Activated CD4-positive, alpha-beta T cell treated with anti-CD3 and anti-CD28 coated beads for 24 hours (primary cell): ENCODE measurements at places on chromosomes 7 and 10.

DNA sequence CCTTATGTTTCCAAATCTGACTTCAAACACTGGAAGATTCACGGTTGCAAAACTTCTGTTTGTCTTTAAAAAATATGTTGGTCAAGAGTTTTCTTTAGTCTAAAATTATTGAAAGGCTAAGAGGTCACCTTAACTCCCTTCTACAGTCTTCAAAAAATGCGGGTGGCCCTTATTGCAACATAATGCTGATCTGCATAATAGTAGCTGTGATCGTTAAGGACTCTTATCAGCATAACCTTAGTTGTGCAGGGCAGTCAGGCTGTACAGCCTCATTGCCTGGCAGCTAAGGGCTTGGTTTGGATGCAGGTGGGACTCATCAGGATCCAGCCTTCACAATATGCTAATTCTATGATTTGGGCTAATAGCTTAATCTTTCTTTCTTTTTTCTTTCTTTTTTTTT, 15.0 kb downstream of the KIAA1217 start:
- no peak for DNase-seq

DNA sequence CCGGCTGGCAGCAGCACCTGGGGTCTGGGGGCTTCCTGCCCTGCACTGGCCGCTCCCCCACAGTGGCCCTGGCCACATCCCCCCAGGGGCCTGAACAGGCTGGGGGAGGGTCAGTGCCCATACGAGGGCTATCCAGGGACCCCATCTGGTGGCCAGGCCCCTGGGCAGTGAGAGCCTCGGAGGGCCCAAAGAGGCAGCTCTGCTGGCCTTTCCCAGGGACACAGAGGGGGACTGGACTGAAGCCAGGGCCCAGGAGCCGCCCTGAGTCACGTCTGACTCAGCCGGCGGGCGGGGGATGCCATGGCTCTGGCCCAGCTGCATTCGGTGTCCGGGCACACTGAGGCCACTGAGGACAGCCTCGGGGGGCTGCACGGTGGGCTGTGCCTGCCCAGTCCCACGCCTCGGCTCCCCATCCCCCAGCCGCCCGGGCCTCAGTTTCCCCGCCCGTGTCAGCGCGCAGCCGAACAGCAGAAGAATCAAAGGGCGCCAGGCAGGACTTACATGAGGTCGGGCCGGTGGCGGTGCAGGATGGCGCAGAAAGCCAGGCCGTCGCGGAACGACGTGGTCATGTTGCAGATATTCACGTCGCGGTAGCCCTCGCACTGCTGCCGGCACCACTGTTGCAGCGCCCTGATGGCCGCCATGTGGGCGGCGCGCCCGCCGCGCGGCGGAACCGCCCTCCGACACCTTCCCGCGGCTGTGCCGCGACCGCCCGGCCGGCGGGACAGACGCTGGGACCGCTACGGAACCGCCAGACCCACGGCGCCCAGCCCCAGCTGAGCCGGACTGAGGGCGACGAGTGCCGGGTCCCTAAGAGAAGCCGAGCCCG, at the start of gene MICALL2:
MICALL2 (minus strand) TSS at position 788 of the 829 bp plus-strand sequence; CDS start at position 644, 144 bp downstream.
- DNase-seq: peak; percentile 19

- no peak for DNase-seq
Measured at GRCh38 chr10:131554821-131555220, 243.3 kb upstream of the TCERG1L start.

DNA sequence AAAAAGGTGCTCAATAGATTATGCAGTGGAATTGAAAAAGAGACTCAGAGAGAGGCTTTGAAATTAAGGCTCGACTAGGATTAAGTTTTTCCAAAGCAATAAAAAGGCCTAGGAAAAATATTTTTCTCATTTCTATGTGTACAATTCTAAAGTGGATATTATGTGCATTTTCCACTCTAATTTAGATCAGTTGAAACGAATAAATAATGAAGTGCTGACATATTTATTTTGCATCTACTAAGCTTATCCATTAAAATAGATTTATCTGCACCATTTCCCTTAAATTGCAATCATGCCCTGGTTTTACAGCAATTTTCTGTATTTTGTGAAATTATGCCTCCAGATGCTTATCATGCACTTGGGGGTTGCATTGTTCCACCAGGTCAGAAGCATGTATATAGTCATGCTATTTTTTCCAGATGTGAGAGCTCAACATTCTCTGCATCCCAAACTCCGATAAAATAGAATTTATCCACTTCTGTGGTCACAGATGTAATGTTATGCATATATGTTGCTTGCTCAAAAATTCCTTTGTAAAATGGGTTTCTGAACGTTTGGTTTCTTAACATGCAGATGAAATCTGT, 18.3 kb downstream of the FIGNL1 start:
- no peak for DNase-seq

DNA sequence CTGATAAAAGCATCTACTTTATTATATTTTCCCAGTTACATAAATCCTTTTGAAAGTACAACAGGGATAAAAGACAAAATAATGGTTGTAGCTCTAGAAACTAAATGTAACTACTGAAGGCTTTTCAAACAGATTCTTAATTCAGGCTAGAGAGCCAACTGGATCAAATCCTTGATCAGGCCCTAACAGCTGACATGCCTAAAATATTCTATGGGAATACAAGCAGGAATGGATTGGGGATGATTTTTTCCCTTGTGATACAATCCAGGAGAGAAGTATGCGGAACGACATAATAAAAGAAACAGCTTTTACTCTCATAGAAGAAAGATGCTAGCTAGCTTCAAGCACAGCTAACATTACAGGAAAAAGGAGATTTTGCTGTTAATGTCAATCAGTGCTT, 49.0 kb downstream of the NT5C2 start:
- no peak for DNase-seq

GRCh38 chr10:130337696-130338635, 201.8 kb downstream of the GLRX3 start:
- DNase-seq: no peak

- DNase-seq: no peak
Measured at GRCh38 chr7:45978731-45979211, 57.7 kb upstream of the IGFBP3 start.

GRCh38 chr7:2572101-2572842, 13.5 kb downstream of the IQCE start:
- no peak for DNase-seq

GRCh38 chr10:61673360-61673759, 10.6 kb downstream of the CABCOCO1 start:
- DNase-seq: no peak

DNA sequence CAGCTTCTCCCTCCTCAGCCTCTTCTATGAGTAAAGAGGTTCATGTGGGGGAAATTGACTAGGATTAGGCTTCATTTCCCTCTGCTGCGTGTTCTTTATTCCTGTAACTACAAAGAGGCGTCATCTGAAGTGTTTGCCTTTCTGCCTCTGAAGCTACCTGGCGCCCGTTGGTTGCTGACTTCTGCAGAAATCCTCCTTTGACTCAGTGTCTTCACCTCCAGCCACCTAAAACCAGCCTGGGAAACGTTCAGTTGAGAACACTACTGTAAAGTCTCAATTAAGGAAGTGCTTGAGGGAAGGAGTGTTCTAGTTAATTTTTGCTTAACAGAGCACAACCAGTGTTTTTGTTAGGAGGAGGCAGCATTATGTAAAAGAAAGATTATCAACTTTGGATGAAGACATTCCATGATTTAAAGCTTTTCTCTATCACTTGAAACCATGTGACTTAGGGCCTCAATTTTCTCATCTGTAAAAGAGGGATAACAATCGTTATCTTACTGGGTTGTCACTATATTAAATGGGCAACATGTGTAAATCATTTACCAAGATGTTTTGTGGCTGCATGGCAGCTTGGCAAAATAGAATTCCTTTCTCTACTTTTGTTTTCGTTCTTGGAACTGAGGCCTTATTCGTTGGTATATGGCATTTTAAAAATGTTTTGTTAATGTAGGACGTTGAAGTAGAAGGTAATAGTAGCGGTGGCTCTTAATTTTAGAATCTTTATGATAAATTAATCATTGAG, 642.9 kb downstream of the SDK1 start:
- DNase-seq: no peak

DNA sequence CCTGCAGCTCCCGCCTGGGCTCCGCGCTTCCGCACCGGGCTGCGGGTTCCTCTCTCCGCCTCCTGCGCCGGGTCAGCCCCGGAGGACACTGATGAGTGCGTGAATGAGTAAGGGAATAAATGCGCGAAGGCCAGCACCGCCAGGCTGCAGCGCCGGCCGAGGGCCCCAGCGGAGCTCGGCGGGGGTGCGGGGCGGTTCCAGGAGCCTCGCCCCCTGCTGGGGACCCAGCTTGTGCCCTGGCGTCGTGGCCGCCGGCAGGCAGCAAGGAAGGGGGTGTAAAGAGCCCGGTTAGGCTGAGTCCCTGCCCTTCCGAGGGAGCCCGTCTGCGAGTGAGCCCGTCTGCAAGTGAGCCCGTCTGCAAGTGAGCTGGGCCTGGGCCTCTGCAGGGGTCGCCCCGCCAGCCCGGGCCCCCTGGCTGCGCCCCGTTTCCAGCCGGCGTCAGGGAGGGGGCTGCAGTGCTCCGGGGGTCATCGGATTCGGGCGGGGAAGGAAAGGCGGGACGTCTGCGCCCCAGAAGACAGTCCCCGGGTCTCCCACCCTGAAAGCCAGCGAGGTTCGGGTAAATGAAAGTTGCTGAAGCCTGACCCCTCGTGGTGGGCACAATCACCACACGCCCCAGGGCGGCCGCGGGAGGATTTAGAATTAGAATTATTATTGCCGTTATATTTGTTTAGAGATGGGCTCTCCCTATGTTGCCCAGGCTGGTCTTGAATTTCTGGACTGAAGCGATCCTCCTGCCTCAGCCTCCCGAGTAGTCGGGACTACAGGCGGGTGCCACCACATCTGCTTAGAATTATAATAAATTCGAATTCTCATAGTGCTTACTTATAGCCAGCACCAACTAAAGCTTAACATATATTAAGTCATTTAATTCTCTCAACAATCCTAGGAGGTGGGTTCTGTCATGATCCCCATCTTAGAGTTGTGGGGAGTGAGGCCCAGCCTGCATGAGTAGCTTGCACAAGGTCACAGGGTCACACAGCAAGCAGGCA, 8.6 kb upstream of the CRYGN start:
- peak; percentile 65 for DNase-seq

- peak; percentile 10 for DNase-seq
Measured at GRCh38 chr7:4633012-4633411, 49.1 kb upstream of the FOXK1 start.

DNA sequence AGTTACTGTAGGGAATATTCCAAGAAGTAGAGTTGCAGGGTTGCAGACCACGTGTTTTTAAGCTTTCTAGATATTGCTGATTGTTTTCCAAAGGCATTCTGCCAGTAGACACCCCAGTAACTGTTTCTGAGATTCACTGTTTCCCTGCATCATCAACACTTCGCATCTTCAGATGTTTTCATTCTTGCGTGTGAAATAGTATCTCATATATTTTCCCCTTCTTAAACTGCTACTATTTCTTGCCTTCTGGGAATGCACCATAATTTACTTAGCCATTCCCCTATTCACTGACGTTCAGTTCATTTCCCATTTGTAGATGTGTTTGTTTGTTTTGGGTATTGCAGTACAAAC, 30.7 kb downstream of the ALOX5 start:
- no peak for DNase-seq

- DNase-seq: no peak
Measured at GRCh38 chr10:132590752-132591121, 53.1 kb downstream of the INPP5A start.

DNA sequence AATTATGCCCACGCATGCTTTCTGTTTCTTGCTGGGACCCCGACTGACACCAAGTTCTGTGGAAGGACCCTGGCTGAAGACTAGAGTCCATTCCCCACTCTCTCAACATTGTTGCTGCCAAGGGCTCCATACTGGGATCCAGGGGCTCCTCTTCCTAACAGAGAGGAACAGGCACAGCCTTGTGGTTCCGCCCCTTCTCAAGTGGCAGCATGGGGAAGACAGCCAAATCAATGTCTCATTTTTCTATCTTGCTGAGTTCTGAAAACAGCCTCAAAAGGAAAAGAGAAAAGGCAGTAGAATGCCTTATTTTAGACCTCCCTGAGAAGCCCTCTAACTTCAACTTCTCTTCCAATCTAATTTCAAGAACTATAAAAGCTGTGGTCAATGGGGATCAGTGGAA, 23.7 kb upstream of the LAMB1 start:
- no peak for DNase-seq

DNA sequence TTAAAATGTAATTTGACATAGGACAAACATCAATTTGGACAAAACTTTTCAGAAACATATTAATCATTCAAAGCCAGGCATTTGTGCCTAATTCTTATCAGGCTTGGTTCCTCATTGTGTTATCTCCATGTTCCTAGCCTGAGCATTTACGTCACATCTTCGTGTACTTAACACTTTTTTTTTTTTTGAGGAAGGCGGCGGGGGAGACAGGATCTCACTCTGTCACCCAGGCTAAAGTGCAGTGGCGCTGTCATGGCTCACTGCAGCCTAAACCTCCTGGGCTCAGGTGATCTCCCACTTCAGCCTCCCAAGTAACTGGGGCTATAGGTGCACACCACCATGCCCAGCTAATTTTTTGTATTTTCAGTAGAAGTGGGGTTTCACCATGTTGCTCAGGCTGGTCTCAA, 19.8 kb downstream of the HNRNPA2B1 start:
- no peak for DNase-seq

- DNase-seq: no peak
Measured at GRCh38 chr10:34491678-34492077, 323.4 kb downstream of the PARD3 start.

- DNase-seq: no peak
Measured at GRCh38 chr7:33107136-33108066, 1.8 kb downstream of the RP9 start.

GRCh38 chr7:158766570-158767281, 62.1 kb upstream of the NCAPG2 start:
- no peak for DNase-seq

GRCh38 chr7:108634535-108634934, 64.9 kb downstream of the DNAJB9 start:
- no peak for DNase-seq

GRCh38 chr10:112873541-112873940, 76.5 kb upstream of the TCF7L2 start:
- DNase-seq: no peak

DNA sequence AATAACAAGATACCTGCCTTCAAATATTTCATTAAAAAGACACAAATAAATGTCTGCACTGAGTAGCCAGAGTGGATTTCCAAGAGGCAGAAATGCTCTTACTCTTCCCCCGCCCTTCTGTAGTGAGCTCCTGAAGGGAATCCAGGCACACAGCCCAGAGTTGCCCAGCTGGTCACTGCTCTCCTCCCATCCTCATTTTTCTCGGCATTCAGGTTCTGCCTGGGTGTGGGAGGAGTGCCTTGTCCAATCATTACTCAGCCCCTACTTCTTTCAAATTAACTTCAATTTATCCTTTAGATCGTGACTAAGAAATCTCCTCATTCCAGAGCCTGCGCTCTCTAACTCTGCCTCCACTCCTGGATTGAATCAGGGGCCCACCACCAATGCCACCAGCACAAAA, 12.2 kb downstream of the CCDC6 start:
- DNase-seq: no peak
